GM23248 (cell line): ENCODE measurements at places on chromosomes 7 and 10.

- H3K27ac ChIP-seq = no peak overlapping the region
- H3K4me3 ChIP-seq = no peak overlapping the region
- H3K4me1 ChIP-seq = no peaks in the 10 kb centered on the region
- no peak for DNase-seq
- H3K36me3 ChIP-seq = no peaks in the 10 kb centered on the region
Measured at GRCh38 chr10:1309617-1310270, 253.6 kb downstream of the WDR37 start.

DNA sequence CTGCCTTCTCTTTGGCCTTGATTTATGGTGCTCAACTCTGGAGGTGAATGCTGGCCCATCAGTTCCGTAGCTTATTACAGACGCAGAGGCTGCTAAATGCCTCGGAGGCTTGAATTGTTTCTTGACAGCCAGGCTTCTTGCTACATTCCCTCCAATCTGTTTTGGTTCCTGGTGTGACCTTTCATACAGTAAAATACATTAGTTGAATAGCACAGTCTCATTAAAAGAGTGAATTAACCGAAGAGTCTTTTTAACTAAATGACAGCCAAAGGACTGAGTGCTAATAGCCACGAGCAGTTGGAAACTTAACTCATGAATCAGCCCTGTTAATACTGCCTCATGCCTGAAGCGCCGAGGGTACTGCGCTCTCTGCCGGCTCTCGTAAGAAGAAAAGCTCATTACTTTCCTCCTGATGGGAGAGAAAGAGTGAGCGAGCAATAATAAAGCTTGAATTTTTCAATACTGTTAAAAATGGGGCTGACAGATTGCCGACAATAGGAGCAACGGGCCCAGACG, 236.4 kb upstream of the GPR26 start:
- peak; percentile 56 for DNase-seq
- no peaks in the 10 kb centered on the region for H3K4me1 ChIP-seq
- no peaks in the 10 kb centered on the region for H3K36me3 ChIP-seq

- H3K36me3 ChIP-seq = no peaks in the 10 kb centered on the region
- H3K4me3 ChIP-seq = no peak overlapping the region
- no peaks in the 10 kb centered on the region for H3K4me1 ChIP-seq
- H3K27me3 ChIP-seq = peaks cover 4% of the 10 kb centered on the region; the same call in 1 of the 2 replicates
- DNase-seq = no peak
Measured at GRCh38 chr10:6542999-6543430, 37.1 kb downstream of the PRKCQ start.

DNA sequence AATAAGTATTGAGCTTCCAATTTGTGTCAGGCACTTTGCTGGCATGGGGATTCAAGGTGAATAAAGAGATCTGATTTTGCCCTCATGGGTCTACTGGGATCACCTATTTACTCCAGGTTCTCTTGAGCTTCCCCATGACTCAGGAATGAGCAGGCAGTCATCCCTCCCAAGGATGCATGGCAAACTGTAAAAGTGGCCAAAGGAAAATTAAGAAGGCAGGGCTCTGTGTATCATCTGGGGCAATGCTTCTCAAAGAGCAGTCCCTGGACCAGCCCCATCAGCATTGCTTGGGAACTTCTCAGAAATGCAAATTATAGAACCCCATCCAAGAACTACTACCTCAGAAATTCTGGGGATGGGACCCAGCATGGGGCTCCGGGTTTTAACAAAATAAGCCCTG, 48.7 kb downstream of the WDFY4 start:
- no peaks in the 10 kb centered on the region for H3K4me1 ChIP-seq
- no peak overlapping the region for H3K27ac ChIP-seq
- no peaks in the 10 kb centered on the region for H3K36me3 ChIP-seq
- H3K4me3 ChIP-seq = no peak overlapping the region
- DNase-seq = no peak

DNA sequence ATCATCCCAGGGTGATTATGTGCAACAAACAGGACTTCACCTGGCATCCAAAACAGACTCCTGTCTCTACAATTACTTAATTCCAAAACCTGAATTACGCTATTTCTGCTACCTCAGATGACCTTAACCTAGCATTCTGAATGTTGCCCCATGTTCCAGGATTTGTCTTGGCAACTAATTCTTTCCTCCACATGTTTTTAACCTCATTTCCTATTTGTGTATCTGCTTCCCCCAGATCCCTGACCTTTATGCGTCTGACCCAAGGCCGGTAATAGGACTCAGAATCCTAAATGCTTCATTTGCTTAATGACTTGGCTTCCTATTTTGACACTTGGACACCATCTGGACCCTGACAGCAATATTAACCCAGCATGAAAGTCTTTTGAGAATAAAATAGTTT, 8.7 kb upstream of the ING3 start:
- H3K27me3 ChIP-seq = no peaks in the 10 kb centered on the region
- no peak overlapping the region for H3K27ac ChIP-seq
- no peak overlapping the region for H3K4me3 ChIP-seq
- no peaks in the 10 kb centered on the region for H3K36me3 ChIP-seq

DNA sequence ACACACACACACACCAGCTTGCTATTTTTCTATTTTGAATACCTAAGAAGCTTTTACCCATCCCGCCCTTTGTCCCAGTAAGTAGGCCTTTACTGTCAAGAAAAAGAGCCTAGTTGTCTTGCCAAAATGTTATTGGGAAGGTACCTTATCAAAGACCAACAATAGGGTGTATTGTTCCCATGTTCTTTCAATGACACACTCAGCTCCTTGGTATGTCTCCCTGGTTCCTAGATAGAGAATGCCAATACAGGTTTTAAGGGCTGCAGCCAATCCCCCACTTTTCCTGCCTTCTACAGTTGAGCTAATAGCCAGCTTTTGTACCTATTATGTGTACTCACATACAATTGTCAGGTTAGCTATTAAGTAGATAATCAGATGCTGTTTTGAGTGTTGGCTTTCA, 92.0 kb upstream of the LRRTM3 start:
- H3K4me1 ChIP-seq = no peaks in the 10 kb centered on the region
- no peak overlapping the region for H3K27ac ChIP-seq
- H3K27me3 ChIP-seq = no peaks in the 10 kb centered on the region
- no peaks in the 10 kb centered on the region for H3K36me3 ChIP-seq
- no peak for DNase-seq

DNA sequence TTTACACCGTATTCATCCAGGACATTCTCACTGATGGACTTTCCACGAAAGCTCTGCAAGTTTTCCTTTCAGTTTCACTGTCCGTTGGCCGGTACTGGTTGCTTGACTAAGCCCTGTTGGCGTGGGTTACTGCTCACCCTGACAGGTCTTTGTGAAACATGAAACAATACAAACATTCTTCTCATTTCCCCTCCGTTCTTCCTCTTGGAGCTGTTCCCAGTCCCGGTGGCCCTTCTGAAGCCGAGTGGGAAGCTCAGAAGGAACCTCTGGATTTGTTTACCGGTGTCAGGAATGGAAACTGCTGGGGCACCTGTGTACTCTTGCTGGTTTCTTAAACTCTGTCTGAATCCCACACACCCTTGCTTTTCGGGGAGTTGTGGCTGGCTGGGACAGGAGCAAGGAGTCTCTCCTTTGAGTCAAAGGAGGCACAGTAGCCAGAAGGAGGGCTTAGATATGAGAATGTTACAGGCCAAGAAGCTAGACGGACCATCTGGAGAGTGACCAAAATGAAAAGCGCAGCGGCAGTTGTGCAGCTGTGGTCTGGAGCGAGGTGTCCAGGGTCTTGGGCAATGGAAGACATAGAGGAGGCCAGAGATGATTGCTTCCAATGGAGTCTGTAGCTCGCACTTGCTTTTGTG, 45.7 kb downstream of the LYZL2 start:
- peak overlapping the region; percentile 21; the same call in 1 of the 2 replicates for H3K27ac ChIP-seq
- 0 out of 2 replicates have a peak, but pooled peaks cover 3% of the 10 kb centered on the region for H3K4me1 ChIP-seq
- no peaks in the 10 kb centered on the region for H3K27me3 ChIP-seq
- peak overlapping the region; percentile 76 for H3K4me3 ChIP-seq
- no peaks in the 10 kb centered on the region for H3K36me3 ChIP-seq

GRCh38 chr10:32713560-32713959, 244.5 kb downstream of the ITGB1 start:
- DNase-seq = peak; percentile 10
- no peak overlapping the region for H3K27ac ChIP-seq
- no peaks in the 10 kb centered on the region for H3K36me3 ChIP-seq
- no peaks in the 10 kb centered on the region for H3K27me3 ChIP-seq

- H3K36me3 ChIP-seq = peaks cover 35% of the 10 kb centered on the region; the same call in 1 of the 2 replicates
- no peak overlapping the region for H3K27ac ChIP-seq
- no peak for DNase-seq
- no peaks in the 10 kb centered on the region for H3K27me3 ChIP-seq
- no peak overlapping the region for H3K4me3 ChIP-seq
Measured at GRCh38 chr7:151559557-151560183, 40.0 kb upstream of the RHEB start.

- H3K4me3 ChIP-seq = no peak overlapping the region
- H3K36me3 ChIP-seq = no peaks in the 10 kb centered on the region
- H3K27me3 ChIP-seq = no peaks in the 10 kb centered on the region
- H3K4me1 ChIP-seq = peaks cover 13% of the 10 kb centered on the region
Measured at GRCh38 chr10:3424111-3424851, 251.7 kb upstream of the PITRM1 start.

DNA sequence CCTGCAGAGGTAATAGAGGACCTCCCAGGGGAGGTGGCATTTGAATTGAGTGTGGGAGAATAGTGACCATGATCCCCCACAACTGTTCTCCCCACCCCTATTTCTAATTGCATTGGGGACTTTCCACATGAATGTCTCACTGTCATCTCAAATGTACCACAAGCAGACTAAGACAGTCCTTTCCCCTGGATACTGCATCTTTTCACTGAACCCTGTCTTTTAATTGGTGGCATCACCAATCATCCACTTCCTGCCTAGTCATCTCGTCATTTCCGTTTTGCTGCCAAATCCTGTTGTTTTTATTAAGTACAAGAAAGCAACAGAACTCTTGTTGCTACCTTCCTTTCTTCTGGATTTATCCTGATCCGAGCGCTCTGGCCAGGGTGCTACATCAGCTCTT, 120.3 kb downstream of the NRP1 start:
- peak overlapping the region; percentile 65 for H3K27ac ChIP-seq
- no peaks in the 10 kb centered on the region for H3K27me3 ChIP-seq
- peaks cover 56% of the 10 kb centered on the region for H3K4me1 ChIP-seq
- no peak overlapping the region for H3K4me3 ChIP-seq

DNA sequence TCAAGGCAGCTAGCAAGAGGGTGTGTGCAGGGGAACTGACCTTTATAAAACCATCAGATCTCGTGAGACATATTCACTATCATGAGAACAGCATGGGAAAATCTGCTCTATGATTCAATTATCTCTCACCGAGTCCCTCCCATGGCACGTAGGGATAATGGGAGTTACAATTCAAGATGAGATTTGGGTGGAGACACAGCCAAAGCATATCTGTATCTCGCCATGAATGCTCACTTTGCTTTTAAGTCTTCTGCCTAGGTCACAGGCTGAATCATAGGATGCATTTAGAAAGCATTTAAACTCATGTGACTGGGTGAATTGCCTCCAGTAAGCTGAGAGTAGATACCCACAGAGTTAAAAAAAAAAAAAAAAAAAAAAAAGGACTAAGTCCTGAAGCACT, 220.0 kb downstream of the AGMO start:
- DNase-seq = no peak

- no peak for DNase-seq
- peaks cover 28% of the 10 kb centered on the region for H3K4me1 ChIP-seq
- no peaks in the 10 kb centered on the region for H3K27me3 ChIP-seq
- H3K27ac ChIP-seq = no peak overlapping the region
- no peak overlapping the region for H3K4me3 ChIP-seq
- H3K36me3 ChIP-seq = peaks cover 15% of the 10 kb centered on the region
Measured at GRCh38 chr10:109886781-109887140, 36.5 kb downstream of the XPNPEP1 start.

GRCh38 chr10:44982496-44982895, 3.9 kb upstream of the DEPP1 start:
- H3K4me3 ChIP-seq = no peak overlapping the region
- no peak for DNase-seq
- H3K27ac ChIP-seq = no peak overlapping the region

DNA sequence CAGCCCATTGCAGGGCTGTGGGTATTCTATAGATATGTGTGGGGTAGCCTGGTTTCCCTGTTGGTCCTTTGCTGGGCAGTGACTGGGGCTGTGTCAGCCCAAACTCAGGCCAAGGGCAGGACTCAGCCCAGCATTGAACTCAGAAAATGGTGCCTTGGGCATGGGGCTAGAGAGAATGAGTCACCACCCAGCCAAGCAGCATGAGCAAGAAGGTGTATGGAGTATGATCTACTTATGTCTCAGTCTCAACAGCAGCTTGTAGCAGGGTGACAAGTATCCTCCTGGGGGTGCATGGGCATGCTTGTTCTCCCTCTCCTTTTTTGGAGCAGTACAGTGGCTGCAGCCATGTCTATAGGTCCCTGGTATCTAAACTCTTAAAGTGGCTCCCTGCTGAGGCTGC, 32.0 kb downstream of the STK31 start:
- H3K36me3 ChIP-seq = no peaks in the 10 kb centered on the region
- no peaks in the 10 kb centered on the region for H3K27me3 ChIP-seq
- H3K4me3 ChIP-seq = no peak overlapping the region
- no peaks in the 10 kb centered on the region for H3K4me1 ChIP-seq
- no peak overlapping the region for H3K27ac ChIP-seq

GRCh38 chr7:47256016-47256415, 325.9 kb downstream of the TNS3 start:
- no peak overlapping the region for H3K4me3 ChIP-seq
- DNase-seq = no peak
- no peak overlapping the region for H3K27ac ChIP-seq
- H3K4me1 ChIP-seq = 0 out of 2 replicates have a peak, but pooled peaks cover 8% of the 10 kb centered on the region

GRCh38 chr10:12489806-12490205, 140.5 kb downstream of the CAMK1D start:
- H3K36me3 ChIP-seq = no peaks in the 10 kb centered on the region
- H3K27ac ChIP-seq = no peak overlapping the region
- no peaks in the 10 kb centered on the region for H3K4me1 ChIP-seq
- no peaks in the 10 kb centered on the region for H3K27me3 ChIP-seq
